Immature natural killer cell (primary cell): ENCODE measurements at places on chromosomes 1 and 21. TPM values are rescaled to one million over a fixed set of nuclear protein-coding genes. Genes with fewer than 3 reads are reported as not detected.

Gene NR1I3
- polyA plus RNA-seq, result not detected

DNA sequence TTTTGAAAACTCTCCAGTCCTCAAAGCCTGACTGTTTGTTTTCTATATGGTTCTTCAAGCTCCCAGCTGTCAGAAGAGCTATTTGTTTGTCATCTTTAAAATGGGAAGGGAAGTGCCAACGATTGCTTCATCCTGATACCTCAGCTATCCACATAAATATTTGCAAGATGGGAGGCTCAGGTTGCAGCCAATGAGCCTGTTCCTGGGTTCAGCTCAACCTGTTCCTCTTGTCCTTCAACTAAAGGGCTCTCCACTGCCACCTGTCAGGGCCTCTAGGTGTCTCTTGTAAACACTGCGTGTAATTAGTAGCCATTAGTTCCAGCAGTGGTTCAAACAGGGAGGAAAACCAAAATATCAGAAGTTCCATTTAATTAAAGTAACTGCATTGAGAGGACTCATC, 445.1 kb downstream of the AJAP1 start:
- no peak overlapping the region for H3K27ac ChIP-seq
- H3K4me3 ChIP-seq, result no peak overlapping the region
- no peaks in the 10 kb centered on the region for H3K4me1 ChIP-seq
- DNase-seq, result no peak

Gene CYB5RL
- polyA plus RNA-seq, result 1.5 TPM

Gene ATP6V1G3
- polyA plus RNA-seq, result not detected
